ENCODE measurements at places on chromosomes 4 and X.

GRCh38 chr4:163415668-163416067 is 57.9 kb downstream of the TKTL2 start:
- DNase-seq = no peak

- no peak for DNase-seq
Measured at GRCh38 chr4:109171070-109171469, 131.4 kb downstream of the COL25A1 start.

DNA sequence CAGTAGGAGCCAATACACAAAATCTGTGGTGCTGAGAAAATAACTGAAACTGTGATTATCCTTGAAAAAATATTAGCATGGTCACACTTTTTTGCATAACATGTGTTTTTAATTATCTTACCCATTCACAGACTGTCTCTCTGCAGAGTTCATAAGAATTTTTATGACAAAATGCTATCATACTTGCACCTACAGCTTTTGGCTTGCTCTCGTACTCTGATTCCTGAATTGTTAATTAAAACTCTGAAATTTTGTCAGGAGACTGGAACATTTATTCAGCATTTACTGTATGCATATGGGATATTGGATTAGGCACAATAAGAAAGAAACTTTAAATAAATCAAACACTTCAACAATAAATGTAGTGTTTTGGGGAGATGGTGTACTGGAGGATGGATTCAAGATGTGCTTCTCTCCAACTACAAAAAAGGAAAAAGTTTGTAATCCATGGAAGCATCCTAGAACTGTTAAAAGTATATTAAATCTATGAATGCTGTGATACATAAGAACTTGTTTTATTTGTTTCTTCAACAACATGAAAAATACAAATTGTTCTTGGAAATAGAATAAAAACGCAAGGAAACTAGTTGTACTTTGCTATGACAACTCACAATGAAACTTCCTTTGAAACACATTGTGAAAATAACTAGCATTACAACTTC is 260.5 kb downstream of the SPATA18 start:
- no peak for DNase-seq

- DNase-seq = no peak
Measured at GRCh38 chr4:113302051-113302450, 252.6 kb downstream of the ANK2 start.

DNA sequence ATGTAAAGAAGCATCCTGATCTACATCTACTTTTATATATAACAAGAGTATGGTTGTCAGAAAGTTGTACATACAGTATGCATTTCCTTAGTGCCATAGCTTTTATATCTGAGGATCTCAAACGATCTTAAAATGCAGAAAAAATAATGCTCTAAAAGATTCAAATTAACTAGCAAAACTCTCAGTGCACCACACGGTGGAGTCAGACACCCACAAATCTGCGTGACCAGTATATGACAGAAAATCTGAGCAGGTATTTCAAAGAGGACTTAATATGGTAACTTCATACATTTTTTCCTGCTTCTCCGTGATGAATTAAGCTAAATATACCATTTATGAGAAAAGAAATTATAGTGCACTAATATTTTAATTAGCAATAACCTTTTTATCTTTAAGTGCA is 803.0 kb downstream of the DMD start:
- DNase-seq = peak; percentile 10

- DNase-seq = no peak
Measured at GRCh38 chr4:98377559-98377958, 116.4 kb downstream of the RAP1GDS1 start.

DNA sequence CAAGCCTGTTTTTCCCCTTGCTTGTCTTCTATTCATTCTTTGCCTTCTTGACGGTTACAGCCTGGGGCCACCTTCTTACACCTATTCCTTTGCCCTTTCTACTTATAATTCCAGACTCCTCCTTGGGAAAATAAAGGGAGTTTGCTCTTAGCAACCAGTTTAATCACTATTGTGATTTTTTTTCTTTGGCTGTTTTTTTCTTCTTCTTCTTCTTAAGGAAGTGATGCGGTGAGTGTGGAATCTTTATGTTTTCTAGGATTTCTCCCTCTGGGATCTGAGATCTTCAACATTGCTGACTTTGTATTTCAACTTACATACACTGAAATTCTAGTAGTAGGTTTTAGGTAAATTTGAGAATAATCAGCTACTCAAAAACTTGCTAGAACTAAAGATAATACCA is 1.1 kb upstream of the KLHL13 start:
- DNase-seq = no peak

GRCh38 chrX:135191838-135192237 is 20.6 kb upstream of the CT55 start:
- no peak for DNase-seq

DNA sequence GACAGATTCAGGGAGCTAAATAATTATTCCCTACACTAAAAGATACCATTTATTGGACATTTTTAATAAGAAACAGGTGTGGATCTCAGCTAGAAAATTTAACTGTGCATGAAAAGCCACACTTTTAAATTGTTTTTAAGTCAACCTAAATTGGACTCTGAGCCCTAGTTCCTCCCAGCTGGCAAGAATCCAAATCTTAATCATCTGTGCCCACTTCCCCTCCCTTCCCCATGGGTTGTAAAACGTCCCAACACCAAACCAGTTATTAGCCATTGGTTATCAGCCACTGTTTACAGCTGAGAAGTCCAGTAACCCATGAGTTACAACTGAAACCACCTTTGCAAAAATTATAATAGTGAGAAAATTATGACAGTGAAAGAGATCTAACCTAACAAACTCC is 125.6 kb upstream of the S100G start:
- DNase-seq = no peak

DNA sequence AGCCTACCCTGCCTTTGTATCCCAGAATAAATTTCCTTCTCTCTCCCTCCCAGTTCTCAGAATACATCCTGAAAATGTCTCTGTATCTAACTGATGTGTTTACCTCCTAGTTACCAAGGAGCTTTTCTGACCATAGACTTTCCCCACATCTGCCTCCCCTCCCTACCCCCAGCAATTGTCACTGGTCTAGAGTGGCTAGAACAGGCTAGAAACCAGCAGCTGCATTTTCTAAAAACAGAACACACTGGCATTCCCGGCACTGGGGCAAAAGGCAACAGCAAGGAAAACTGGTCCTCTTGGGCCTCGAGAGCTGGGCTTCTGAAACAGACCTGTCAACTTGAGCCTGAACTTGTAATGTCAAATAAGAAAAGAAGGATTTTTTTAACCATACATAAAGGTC is 16.4 kb downstream of the TASL start:
- DNase-seq = no peak

DNA sequence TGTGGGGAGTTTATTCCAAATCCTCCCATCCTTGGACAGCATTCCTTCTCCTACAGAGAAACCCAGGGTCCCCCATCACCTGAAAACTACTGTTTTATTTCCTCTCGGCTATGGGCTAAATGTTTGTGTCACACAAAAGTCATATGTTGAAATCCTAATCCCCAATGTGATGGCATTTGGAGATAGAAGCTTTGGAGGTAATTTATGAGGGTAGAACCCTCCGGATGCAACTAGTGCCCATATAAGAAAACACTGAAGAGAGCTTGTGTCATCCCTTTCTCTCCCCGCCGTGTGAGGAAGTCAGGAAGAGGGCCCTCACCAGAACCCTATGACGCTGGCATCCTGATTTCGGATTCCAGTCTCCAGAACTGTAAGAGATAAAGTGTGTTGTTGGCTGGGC is 127.8 kb upstream of the NOCT start:
- no peak for DNase-seq

DNA sequence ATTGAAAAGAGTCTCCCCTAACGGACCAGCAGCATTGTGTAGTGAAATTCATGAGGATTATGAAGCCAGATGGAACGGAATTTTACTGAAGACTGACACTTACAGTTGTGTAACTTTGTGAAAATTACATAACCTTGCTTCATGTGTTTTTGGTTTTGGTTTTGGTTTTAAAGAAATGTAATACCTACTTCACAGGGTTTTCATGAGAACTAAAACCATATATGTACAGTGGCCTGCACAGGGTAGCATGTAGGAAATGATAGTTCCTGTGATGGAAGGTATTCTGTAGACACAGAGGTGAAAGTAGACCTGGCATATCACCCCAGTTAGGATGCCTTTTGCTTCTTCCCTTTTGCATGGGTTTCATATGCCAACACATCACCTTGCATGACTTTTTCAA is 247.0 kb downstream of the BANK1 start:
- no peak for DNase-seq

DNA sequence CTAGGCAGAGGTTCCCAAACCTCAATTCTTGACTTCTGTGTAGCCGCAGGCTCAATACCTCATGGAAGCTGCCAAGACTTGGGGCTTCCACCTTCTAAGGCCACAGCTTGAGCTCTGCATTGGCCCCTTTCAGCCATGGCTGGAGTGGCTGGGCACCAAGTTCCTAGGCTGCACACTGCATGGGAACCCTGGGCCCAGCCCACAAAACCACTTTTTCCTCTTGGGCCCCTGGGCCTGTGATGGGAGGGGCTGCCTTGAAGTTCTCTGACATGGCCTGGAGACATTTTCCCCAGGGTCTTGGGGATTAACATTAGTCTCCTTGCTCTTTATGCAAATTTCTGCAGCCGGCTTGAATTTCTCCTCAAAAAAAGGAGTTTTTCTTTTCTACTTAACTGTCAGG is 14.0 kb upstream of the LOC101059915 start:
- no peak for DNase-seq

- no peak for DNase-seq
Measured at GRCh38 chr4:79661196-79661595, 253.2 kb upstream of the GK2 start.

GRCh38 chr4:42855779-42856178 is 36.7 kb upstream of the GRXCR1 start:
- DNase-seq = no peak

- no peak for DNase-seq
Measured at GRCh38 chrX:15848576-15848975, 6.0 kb downstream of the AP1S2 start.

- DNase-seq = no peak
Measured at GRCh38 chr4:31741326-31741725, 1021.2 kb downstream of the PCDH7 start.

GRCh38 chrX:5145957-5146356 is 1082.7 kb downstream of the NLGN4X start:
- no peak for DNase-seq

DNA sequence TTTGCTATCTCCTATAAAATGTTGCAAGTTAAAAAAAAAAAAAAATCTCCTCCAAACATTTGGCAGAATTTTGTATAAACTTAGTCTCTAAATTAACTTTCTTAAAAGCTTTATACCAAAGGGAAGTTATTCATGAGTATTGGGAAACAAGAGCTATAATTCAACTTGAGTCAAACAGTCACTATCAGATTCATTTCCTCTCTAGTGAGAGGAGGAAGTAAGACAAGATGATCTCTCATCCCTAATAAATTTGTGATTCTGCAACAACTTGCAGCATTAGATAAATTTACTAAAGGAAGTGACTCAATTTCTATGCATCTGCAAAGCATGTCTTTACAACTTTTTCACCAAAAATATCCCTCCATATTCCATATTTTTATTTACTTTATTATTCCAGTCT is 135.4 kb upstream of the GNPDA2 start:
- no peak for DNase-seq

DNA sequence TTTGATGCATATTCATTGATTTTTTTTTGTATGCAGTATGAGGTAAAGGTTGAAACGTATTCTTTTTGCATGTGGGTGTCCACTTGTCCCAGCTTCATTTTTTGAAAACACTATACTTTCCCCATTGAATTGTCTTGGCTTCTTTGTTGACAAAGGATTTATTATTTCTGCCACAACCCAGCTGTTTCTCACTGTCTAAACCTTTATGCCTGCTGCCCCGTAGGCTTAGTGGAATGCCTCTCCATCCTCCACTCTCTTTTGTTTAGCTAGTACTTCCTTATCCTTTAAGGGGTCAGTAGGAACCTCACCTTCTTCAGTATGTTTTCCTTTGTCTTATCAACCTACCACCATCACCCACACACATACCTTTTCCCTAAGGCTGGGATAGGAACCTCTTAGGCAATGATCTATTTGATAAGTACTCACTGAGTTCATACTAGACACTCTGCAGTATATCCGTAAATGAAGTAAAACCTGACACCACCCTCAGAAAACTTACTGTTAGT is 8.5 kb downstream of the FMR1 start:
- no peak for DNase-seq

DNA sequence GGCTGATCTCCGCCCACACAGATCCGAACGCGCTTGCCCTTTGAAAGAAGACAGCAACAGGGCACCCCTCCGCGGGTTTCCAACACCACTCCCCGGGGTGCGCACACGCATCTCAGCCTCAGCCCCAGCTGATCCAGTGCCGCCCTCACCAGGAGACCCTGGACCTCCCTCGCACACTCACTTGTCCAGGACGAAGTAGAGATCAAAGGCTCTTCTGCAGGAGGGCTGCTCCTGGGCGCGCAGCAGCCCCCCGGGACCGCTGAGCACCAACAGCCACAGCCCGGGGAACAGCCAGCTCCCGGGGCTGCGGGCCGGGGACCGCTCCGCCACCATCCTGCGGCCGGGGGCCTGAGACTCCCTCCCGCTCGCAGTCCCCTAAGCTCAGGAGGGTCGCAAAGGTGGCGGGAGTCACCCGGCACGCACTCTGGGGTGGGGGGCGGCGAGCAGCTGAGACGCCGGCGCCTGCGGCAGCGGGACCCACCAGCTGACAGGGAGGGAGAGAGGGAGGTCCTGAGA is 743 bp downstream of the ANTXR2 start:
- DNase-seq = peak; percentile 65

GRCh38 chr4:173652283-173652931 is 122.4 kb upstream of the HAND2 start:
- no peak for DNase-seq

DNA sequence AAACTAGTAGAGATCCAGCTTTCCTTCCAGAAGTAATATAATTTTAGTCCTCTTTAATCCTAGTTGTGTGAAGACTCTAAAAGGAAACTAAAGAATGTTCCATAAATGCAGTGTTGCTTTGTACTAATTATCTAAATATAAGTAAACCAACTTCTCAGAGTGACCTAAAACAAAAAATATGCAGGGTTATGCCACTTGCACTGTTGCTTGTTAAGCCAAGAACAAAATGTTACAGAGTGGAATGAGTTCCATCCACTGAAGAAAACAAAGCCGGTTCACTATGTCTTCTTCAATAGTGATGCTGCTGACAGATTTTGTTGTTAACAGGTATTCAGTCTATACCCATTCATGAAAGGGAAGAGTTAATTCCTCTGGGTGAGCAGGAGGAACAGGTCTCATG is 252.0 kb upstream of the DIAPH2 start:
- DNase-seq = no peak

GRCh38 chr4:67674098-67674497 is 26.9 kb downstream of the UBA6 start:
- no peak for DNase-seq

DNA sequence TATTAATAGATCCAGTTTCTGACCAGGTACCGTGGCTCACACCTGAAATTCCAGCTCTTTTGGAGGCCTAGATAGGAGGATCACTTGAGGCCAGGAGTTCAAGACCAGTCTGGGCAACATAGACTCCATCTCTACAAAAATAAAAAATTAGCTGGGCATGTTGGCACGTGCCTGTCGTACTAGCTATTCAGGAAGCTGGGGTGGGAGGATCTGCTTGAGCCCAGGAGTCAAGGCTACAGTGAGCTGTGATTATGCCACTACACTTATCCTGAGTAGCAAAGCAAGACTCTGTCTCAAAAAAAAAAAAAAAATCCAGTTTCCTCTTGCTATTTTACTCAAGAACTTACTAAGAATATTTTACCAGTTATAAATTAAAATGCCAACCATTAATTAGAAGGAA is 91.7 kb downstream of the SLC10A6 start:
- no peak for DNase-seq

- DNase-seq = no peak
Measured at GRCh38 chr4:114758066-114758465, 159.5 kb downstream of the UGT8 start.

All from CD4-positive, alpha-beta T cell treated with Interleukin-21 for 1 hour (primary cell).